ENCODE measurements at places on chromosomes 7 and 10. TPM values are rescaled to one million over a fixed set of nuclear protein-coding genes. Genes with fewer than 3 reads are reported as not detected.

DNA sequence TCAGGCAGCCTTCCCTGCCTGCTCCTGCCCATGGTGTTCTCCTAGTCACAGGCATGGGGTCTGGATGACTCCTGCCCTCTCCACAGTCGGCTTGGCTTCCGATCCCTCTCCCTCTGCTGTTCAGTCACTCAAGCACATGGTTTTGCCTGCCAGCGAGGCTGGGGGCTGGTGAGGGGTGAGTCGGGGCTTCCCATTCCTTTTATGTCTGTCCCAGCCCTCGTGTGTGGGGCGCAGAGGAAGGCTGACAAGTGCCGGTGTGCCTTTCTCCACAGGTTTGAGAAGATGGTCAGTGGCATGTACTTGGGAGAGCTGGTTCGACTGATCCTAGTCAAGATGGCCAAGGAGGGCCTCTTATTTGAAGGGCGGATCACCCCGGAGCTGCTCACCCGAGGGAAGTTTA, 40.1 kb downstream of the TACR2 start:
- H3K4me3 ChIP-seq, result no peak overlapping the region
- no peaks in the 10 kb centered on the region for H3K27me3 ChIP-seq
- peak overlapping the region; percentile 76 for H3K27ac ChIP-seq
- no peak for DNase-seq
- peaks cover 45% of the 10 kb centered on the region for H3K4me1 ChIP-seq

DNA sequence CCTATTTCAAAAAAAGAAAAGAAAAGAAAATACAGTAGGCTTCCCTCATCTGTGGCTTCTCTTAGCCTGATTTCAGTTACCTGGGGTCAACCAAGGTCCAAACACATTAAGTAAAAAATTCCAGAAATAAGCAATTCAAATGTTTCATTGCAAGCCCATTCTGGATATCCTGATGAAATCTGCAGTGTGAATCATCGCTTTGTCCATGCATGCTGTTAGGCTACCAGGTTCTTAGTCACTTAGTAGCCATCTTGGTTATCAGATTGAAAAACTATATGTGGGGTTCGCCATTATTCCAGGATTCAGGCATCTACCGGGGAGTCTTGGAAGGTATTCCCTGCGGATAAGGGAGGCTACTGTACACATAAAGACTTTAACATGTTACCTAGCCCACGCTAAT, 991 bp upstream of the FAM204A start:
- peak overlapping the region; percentile 97 for H3K4me3 ChIP-seq
- no peak overlapping the region for H3K27ac ChIP-seq
- no peaks in the 10 kb centered on the region for H3K36me3 ChIP-seq

- no peak for DNase-seq
- H3K36me3 ChIP-seq, result no peaks in the 10 kb centered on the region
- H3K4me1 ChIP-seq, result no peaks in the 10 kb centered on the region
- no peak overlapping the region for H3K4me3 ChIP-seq
- no peaks in the 10 kb centered on the region for H3K27me3 ChIP-seq
- no peak overlapping the region for H3K27ac ChIP-seq
Observed at GRCh38 chr7:133676805-133677370, 424.0 kb downstream of the EXOC4 start.

GRCh38 chr10:73886661-73887293, 12.4 kb upstream of the CAMK2G start:
- H3K27me3 ChIP-seq, result peaks cover 1% of the 10 kb centered on the region
- peaks cover 32% of the 10 kb centered on the region for H3K4me1 ChIP-seq
- H3K27ac ChIP-seq, result peak overlapping the region; percentile 87
- no peaks in the 10 kb centered on the region for H3K36me3 ChIP-seq
- DNase-seq, result no peak

DNA sequence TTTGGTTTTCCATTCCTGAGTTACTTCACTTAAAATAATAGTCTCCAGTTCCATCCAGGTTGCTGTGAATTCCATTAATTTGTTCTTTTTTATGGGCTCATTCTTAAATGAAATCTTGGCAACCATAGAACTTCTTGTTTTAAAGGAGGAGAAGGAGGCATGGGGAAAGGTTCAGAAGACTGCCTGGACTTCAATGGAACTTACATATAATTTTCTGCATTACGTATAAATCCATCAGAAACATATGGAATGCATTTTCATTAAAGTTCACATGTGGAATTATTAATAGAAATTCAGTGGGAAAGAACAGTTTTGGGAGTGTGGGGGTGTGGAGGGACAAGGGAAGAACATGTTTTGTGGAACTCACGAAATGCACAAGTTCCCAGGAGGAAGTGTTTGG, 176.6 kb upstream of the PRKCQ start:
- no peak for DNase-seq
- no peak overlapping the region for H3K4me3 ChIP-seq
- H3K27ac ChIP-seq, result no peak overlapping the region
- no peaks in the 10 kb centered on the region for H3K36me3 ChIP-seq

DNA sequence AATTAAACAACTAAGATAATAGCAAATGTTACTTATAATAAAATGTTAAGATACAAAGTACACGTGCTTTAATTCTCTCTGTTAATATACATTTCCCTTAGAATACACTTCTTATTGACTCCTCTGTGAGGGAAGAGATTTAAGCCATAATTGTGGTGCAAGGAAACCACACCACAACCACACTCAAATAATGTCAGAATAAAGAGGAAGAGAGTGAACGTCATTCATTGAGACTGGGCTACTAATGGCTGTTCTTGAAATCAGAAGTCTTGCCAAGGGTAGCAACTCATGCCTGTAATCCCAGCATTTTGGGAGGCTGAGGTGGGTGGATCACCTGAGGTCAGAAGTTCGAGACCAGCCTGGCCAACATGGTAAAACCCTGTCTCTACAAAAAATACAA, 10.0 kb downstream of the FAM171A1 start:
- no peak overlapping the region for H3K27ac ChIP-seq
- H3K36me3 ChIP-seq, result no peaks in the 10 kb centered on the region
- H3K4me1 ChIP-seq, result no peaks in the 10 kb centered on the region
- no peaks in the 10 kb centered on the region for H3K27me3 ChIP-seq
- no peak overlapping the region for H3K4me3 ChIP-seq

DNA sequence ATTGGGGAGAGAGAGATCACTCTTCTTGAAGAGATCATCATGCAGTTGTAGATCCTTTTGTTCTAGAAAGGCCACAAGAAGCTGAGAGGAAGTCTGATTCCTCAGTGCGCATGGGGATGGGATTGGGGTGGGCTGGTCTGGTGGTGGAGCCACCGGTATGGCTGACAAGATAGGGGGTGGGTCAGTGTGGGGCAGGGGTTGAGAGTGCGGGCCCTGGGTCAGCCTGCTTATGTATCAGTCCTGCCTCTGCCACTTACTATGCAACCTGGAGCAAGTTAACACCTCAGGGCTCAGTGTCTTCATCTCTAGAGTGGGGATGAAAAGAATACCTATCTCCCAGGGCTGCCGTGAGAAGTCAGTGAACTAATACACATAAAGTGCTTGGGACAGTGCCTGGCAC, 8.0 kb downstream of the SMARCD3 start:
- peak overlapping the region; percentile 74 for H3K27ac ChIP-seq
- no peak overlapping the region for H3K4me3 ChIP-seq

GRCh38 chr7:123811056-123811455, 33.9 kb upstream of the HYAL4 start:
- H3K27ac ChIP-seq, result no peak overlapping the region
- DNase-seq, result no peak
- H3K36me3 ChIP-seq, result no peaks in the 10 kb centered on the region
- no peak overlapping the region for H3K4me3 ChIP-seq

DNA sequence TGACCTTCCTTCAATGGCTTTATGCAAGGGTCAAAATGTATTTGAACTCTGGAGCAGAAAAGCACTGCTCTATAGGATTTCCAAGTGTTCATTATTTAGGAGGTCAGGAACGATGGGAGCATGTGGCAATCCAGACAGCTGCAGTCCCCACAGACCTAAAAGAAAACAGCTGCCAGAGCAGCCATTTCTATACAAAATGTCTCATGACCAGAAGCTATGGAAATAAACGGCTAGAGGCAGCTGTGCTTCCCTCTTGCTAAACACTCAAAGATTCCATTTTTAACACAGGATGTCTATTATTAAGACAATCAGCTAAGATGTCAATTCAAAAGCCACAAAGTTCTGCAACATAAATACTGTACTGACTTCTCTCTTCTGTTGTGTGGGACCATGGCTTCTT, 879.1 kb upstream of the C7orf33 start:
- no peaks in the 10 kb centered on the region for H3K4me1 ChIP-seq
- H3K27me3 ChIP-seq, result no peaks in the 10 kb centered on the region
- H3K4me3 ChIP-seq, result no peak overlapping the region
- no peak overlapping the region for H3K27ac ChIP-seq

GRCh38 chr7:106134241-106134640, 22.1 kb upstream of the SYPL1 start:
- H3K36me3 ChIP-seq, result no peaks in the 10 kb centered on the region
- no peaks in the 10 kb centered on the region for H3K27me3 ChIP-seq
- no peak overlapping the region for H3K27ac ChIP-seq

DNA sequence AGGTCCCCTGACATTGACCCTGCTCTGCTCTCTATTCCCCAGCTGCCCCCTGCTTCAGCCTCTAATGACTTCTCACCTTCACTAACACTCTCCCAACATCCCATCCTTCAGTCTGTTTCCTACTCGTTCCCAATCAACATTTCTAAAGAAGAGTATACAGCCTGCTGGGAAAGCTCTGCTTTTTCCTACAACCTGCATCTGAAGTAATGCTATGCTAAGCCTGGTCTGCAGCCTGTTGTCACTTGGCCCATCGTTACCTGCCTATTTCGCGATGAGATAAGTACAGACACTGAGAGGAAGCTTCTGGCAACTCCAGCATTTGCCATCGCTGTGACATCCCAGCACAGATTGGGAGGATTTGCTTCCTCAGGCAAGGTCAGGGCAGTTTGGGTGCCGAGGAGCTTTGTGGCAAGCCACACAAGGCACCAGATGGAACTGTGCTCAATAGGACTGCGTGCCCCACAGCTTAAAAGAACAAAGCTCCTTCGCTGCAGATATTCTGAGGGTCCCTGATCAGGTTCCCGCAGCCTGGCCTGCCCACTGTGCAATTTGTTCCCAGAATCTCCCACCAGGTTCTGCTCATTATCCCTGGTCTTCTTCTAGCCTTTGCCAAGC, 51.4 kb downstream of the PKD1L1 start:
- peaks cover 14% of the 10 kb centered on the region for H3K36me3 ChIP-seq
- no peaks in the 10 kb centered on the region for H3K4me1 ChIP-seq
- H3K4me3 ChIP-seq, result no peak overlapping the region
- H3K27me3 ChIP-seq, result no peaks in the 10 kb centered on the region
- H3K27ac ChIP-seq, result no peak overlapping the region
- no peak for DNase-seq

- H3K27ac ChIP-seq, result no peak overlapping the region
- no peaks in the 10 kb centered on the region for H3K4me1 ChIP-seq
- no peak overlapping the region for H3K4me3 ChIP-seq
- no peaks in the 10 kb centered on the region for H3K36me3 ChIP-seq
- peaks cover 61% of the 10 kb centered on the region for H3K27me3 ChIP-seq
Observed at GRCh38 chr10:35614312-35614711, 9.2 kb downstream of the GJD4 start.

DNA sequence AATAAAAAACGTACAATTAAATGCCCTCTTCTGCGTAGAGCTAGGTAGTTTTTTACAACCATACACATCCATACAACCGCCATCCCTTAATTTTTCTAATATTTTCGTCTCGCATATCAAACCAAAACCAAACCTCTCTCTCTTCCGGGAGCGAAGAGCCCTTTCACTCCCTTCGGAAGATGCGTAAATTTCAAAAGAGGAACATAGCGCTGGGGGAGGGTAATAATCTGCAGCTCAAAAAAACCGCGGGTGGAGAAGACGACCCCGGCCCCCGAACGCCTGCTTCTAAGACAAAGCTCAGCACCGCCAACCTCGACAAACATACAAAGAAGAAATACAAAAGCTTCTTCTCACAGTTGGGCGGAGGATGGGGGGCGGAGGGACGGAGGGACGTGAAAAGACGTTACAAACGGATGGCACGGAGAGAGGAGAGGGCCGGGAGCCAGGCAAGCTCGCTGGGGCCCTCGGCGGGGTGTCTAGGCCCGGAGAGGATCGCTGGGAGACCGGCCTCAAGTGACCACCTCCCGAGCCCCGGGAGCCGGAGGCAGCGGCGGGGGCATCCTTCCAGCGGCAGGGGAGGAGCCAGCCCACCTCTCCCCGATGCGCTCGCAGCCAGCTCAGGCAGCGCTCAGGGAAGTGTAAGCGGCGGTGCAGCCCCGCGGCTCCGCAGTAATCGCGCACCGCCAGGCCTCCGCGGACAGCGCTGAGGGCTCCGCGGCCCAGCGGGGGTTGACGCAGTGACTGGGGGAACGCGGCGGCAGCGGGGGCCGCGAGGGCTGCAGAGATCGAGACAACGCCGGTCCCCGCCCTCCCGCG, 851 bp downstream of the MKRN1 start:
- no peaks in the 10 kb centered on the region for H3K27me3 ChIP-seq
- peak overlapping the region; percentile 97 for H3K4me3 ChIP-seq
- H3K36me3 ChIP-seq, result no peaks in the 10 kb centered on the region
- DNase-seq, result peak; percentile 27
- H3K4me1 ChIP-seq, result peaks cover 47% of the 10 kb centered on the region
- H3K27ac ChIP-seq, result peak overlapping the region; percentile 93

DNA sequence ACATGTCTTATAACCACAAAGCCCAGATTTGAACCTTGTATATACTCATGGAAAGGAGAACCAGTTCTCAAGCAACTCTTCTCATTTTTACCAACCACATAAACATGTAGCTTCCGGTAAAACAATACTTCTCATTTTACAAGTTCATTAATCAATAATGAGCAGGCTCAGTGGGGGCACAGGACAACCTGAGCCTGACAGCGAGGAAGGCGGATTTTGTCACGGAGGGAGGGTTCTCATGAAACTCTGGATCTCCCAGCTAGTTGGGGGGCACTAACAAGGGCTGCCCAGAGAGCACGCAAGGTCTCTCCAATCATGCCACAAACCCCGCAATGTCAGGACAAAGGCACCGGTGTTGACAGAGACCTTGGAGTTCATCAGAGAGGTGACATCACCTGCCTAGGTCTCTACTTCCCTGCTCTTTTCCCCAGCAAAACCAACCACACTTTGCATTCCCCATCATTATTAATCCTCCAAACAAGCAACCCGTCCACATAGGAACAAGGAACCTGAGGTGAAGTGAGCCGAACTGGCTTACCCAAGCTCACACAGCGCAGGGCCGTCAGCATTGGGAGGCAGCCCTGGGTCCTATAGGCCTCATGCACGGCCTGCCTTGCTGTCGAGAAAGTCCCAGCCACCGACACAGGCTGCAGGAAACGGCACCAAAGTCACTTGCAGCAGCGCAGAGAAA, 192.1 kb upstream of the KLF14 start:
- no peaks in the 10 kb centered on the region for H3K36me3 ChIP-seq

GRCh38 chr10:14233566-14233965, 97.2 kb downstream of the FRMD4A start:
- peaks cover 59% of the 10 kb centered on the region for H3K27me3 ChIP-seq
- DNase-seq, result no peak
- no peaks in the 10 kb centered on the region for H3K4me1 ChIP-seq
- no peak overlapping the region for H3K27ac ChIP-seq

- H3K4me1 ChIP-seq, result peaks cover 71% of the 10 kb centered on the region
- H3K27me3 ChIP-seq, result no peaks in the 10 kb centered on the region
- peak overlapping the region; percentile 94 for H3K27ac ChIP-seq
- H3K36me3 ChIP-seq, result no peaks in the 10 kb centered on the region
Observed at GRCh38 chr10:62045765-62046521, 144.4 kb downstream of the ARID5B start.

GRCh38 chr10:26502986-26503385, 64.8 kb downstream of the APBB1IP start:
- H3K4me1 ChIP-seq, result no peaks in the 10 kb centered on the region
- no peaks in the 10 kb centered on the region for H3K27me3 ChIP-seq
- no peak overlapping the region for H3K4me3 ChIP-seq
- no peak for DNase-seq
- H3K27ac ChIP-seq, result no peak overlapping the region

ELMO1 gene
- total RNA-seq, result 10.0 TPM

EPDR1 gene
- total RNA-seq, result 74.4 TPM

ENKUR gene
- total RNA-seq, result not detected

CNPY1 gene
- total RNA-seq, result not detected

NCF1 gene
- 3.5 TPM for total RNA-seq

CFAP43 gene
- not detected for total RNA-seq

MYL10 gene
- total RNA-seq, result not detected

DOCK4 gene
- 15.2 TPM for total RNA-seq

RARRES2 gene
- total RNA-seq, result 17.6 TPM

All from left ventricle myocardium inferior (tissue), 1 donor.